ENCODE measurements at places on chromosomes 5 and 9.

GRCh38 chr5:140358738-140359310 lies 1.2 kb upstream of the SLC4A9 start:
- peak; percentile 77 for DNase-seq

DNA sequence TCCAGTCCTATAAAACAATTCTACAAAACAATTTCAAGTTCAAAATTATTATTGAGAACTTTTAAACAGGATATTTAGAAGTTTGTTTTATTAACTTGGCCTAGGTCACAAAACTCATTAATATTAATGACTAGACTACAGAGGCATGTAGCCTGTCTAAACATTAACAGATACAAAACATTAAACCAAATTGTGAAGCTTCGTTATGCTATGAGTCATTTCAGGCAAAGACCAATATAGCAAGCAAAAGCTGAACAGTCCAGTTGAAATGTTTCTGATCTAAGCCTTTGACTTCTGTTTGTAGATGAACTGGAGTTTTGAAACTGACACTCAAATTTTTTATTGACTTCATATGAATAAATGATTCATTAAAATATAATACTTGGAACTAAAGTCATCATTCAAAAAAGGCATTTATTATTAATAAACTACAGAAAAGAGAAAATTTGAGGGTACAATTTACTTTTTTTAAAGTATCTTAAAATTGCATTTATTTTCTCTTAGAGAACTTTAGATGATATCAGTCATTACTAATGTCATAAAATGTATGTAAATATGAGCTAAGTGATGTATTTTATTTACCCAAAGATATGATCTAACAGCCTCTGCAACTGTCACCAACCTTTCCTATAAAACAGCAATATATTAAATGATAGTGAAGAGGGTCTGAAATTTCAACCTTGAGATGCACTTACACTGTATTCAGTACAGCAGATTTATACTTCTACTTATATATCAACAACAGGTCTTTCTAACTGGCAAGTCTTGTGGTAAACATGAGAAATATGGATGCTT lies 188.8 kb downstream of the COMMD10 start:
- no peak for DNase-seq

DNA sequence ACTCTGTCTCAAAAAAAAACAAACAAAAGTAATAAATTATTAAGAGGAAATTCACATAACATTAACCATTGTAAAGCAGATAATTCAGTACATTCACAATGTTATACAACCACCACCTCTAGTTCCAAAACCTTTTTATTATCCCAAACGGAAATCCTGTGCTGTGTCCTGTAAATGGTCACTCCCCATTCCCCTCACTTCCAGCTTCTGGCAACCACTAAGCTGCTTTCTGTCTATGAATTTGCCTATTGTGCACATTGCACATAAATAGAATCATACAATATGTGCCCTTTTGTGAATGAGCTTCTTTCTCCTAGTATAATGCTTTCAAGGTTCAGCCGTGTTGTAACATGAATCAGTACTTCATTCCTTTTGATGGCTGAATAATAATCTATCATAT lies 20.8 kb downstream of the C9orf152 start:
- DNase-seq: no peak

DNA sequence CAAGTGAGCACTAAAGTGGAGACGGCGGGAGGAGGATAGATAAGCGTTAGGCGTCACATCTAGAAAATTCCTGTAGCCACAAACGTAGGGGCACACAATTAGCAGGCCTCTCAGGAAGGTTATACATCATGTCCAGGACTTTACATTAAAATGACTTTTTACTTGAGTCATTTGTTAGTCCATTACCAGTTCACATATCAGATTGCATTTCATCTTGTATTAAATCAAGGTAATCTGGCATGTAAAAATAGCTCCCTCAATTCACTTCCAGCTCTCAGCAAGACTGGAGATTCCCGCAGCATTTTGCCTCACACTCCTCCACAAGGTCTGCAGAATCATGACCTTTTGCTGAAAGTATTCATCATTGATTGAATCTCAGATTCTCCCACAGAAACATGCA lies 118.8 kb downstream of the PRDM6 start:
- DNase-seq: no peak

- DNase-seq: peak; percentile 33
These were observed 151.8 kb upstream of the GDNF start for GRCh38 chr5:37991301-37992299.

GRCh38 chr5:153796527-153796926 lies 242.2 kb downstream of the FAM114A2 start:
- no peak for DNase-seq
